ENCODE measurements at places on chromosomes 7 and 10. TPM values are rescaled to one million over a fixed set of nuclear protein-coding genes. Genes with fewer than 3 reads are reported as not detected.

- H3K27me3 ChIP-seq = no peaks in the 10 kb centered on the region
- H3K27ac ChIP-seq = no peak overlapping the region
- no peak overlapping the region for H3K4me3 ChIP-seq
- DNase-seq = no peak
- H3K4me1 ChIP-seq = no peaks in the 10 kb centered on the region
- no peaks in the 10 kb centered on the region for H3K36me3 ChIP-seq
These were observed 472.7 kb upstream of the GALNT17 start for GRCh38 chr7:70659263-70659662.

DNA sequence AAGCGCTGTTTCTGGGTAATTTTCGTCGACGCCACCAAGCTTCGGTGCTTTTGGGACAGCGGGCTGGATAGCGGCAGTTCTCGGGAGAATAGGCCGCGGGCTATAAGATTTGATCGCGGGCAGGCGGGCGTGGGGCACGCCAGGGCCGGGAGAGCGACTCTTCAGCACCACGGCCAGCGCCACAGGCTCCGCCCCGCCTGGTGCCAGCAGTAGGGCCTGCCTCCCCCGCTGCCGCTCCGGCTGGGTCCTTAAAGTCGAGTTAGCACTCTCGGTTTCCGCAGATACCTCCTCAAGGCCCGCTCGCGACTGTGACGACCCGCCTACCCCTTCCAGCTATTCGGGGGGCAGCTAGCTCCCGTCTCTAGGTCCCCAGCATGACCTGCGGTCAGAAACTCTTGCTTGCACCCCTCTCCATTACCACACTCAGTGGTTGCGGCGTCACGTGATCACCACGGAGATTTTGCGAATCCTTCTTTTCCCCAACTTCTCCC is 9.4 kb downstream of the NXPH1 start:
- no peaks in the 10 kb centered on the region for H3K4me1 ChIP-seq
- no peak overlapping the region for H3K27ac ChIP-seq
- no peak for DNase-seq
- H3K27me3 ChIP-seq = peaks cover 83% of the 10 kb centered on the region

- H3K27ac ChIP-seq = no peak overlapping the region
- DNase-seq = no peak
- no peaks in the 10 kb centered on the region for H3K27me3 ChIP-seq
- peaks cover 7% of the 10 kb centered on the region for H3K4me1 ChIP-seq
- no peak overlapping the region for H3K4me3 ChIP-seq
These were observed 67.4 kb downstream of the PDGFA start for GRCh38 chr7:452226-452751.

DNA sequence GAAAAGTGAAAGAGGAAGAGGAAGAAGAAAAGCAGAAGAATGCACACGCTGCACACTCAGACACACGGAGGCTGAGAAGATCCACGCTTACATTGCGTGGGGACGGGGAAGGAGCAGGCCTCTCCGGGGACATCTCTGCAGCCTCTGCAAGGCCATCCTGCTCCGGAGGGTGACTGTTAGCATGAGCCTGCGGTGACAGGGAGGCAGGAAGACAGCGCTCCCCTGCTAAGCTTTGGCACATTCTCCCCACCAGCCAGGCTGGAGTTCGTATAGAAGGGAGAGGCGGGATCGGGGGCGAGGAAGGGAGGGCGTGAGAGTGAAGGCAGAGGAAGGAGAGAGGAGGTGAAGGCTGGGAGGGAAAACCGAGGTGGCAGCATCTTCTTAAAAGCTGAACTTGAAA is 366.0 kb upstream of the SHH start:
- H3K27me3 ChIP-seq = no peaks in the 10 kb centered on the region
- H3K27ac ChIP-seq = no peak overlapping the region

DNA sequence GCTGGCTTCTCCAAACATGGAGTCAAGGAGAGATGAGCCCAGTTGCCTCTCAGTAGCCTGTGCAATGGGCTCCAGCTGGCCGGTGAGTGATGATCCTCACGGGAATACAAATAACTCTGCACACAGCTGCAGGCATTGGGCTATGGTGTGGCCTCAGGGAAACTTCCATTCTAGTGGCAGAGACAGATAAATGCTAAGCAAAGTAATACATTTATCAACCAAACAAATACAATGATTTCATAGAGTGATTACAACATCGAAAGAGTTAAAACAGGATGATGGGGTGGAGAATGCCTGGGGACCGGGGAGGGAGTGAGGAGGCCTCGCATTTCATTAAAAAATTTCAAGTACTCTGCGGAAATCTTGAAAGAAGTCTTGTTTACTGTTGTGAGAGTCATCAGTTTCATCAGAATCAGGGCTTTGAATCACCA is 15.0 kb upstream of the AKR1B1 start:
- H3K4me3 ChIP-seq = no peak overlapping the region
- no peak overlapping the region for H3K27ac ChIP-seq
- H3K27me3 ChIP-seq = no peaks in the 10 kb centered on the region
- peaks cover 6% of the 10 kb centered on the region for H3K4me1 ChIP-seq
- no peaks in the 10 kb centered on the region for H3K36me3 ChIP-seq

DNA sequence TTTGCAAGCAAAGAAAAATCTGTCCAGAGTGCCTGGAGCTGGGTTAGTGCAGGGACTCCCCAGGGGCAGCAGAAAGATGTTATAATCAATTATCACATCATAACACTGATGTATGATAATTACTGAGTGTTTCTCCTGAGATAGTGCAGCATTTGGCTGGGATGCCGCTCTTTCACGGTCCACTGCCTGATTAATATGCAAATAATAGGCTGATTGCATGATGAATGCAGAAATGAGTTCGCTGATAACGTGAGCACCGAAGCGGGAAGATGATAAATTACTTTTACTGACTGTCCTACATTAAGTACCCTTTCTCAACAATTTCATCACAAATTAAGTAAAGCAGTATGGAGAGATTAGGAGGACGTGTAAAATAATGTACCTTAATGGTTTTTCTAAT is 71.4 kb upstream of the SH2B2 start:
- H3K4me1 ChIP-seq = no peaks in the 10 kb centered on the region
- no peaks in the 10 kb centered on the region for H3K27me3 ChIP-seq
- H3K4me3 ChIP-seq = no peak overlapping the region
- no peak overlapping the region for H3K27ac ChIP-seq

The PLXNA4 gene
- total RNA-seq = 2.9 TPM

Data from esophagus squamous epithelium (tissue), 5 donors.